ENCODE measurements at places on chromosomes 3 and 15.

GRCh38 chr3:109382588-109382987 lies 45.2 kb upstream of the DPPA4 start:
- DNase-seq = no peak

DNA sequence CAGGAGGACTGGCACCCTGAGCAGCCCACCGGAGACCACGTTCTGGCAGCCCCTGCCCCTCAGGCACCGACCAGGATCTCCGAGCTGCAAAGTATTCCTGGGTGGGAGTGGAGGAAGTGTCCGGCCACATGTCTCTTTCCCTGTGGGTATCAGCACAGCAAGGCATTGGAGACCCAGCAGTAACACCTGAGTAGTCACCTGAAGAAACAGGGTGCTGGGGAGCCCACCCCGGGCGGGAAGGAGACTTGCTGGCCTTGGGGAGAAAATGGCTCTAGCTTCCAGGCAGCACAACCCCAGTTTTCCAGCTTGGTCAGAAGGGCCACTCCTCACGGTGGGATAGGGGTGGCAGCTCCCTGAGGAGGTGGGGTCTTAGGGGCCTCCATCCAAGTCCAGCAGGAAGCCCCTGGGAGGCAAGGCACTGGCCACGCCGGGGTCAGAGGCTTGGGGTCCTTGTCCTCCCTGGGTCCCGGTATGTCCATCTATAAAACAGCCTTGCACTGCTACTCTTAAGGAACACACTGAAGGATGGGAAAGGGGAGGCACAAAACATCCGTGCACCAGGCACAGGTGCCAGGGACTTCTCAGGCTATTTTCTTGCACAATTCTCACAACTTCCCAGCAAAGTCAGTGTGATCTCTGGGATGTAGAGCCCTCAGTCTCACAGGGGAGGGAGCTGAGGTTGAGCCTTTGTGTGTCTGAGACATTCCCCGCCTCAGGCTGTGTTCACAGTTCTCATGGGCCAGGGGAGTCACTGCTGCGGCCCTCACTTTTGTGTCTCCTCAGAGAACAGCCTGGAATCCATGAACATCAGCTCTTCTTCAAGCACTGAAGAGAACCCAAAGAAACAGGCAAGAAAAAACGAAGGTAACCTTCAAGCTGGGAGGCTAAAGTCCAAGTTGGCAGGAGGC lies 11.9 kb downstream of the CFAP100 start:
- no peak for DNase-seq

GRCh38 chr3:143963946-143964345 lies 7.7 kb upstream of the DIPK2A start:
- DNase-seq = no peak

GRCh38 chr15:94704421-94704820 lies 473.1 kb downstream of the MCTP2 start:
- DNase-seq = no peak

DNA sequence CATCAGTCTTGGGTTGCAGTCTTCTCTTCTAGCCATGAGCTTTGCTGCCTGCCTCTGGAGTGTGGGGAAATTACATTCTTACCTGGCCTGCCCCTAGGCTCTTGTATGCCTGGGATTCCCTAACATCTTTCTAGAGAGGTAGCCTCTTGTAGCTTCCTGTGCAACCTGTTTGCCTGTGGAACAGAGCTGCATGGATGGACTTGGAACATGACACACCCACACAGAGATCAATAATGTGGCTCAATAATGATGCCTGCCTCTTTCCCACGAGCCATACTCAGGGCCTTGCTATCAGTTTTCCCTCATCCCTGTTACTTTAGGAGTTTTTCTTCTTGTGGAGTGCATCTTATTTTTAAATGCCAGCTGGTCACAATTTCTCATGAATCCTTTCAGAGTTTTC lies 11.4 kb downstream of the CHCHD6 start:
- DNase-seq = no peak

DNA sequence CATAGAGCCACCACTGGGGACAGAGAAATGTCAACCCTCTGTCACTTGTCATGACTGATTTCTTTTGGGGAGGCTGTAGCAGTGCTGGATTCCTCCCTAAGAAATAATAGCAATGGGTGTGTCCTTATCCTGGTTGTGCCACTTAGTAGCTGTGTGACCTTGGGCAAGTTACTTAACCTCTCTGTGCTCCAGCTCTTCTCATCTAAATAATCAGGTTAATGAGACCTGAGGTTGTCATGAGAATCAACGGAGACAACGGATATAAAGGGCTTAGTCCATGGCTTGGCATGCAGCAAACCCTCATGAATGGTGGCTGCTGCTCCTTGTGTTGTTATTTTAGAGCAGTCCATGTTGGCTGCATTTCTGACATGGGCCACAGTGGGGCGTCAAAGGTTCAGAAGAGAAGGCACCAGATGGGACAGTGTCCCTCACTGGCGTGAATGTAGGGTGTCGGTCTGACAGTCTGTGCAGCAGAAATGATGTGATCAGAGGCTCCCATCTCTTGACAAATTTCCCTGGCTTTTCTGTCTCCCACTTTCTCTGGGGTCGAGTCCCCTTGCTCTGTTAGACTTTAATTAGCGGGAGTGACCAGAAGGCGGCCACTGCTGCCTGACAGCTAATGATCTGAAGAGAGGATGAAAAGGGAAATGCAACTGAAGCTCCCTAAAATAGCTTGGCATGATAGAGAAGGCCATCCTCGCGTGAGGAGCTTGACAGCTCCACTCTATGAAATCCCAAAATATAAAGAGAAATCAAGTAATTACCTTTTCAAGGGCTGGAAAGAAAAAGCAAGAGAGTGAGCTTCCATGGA lies 209.4 kb downstream of the CADPS start:
- DNase-seq = peak; percentile 43

- DNase-seq = no peak
Measured at GRCh38 chr3:54549607-54550220, 378.1 kb downstream of the LRTM1 start.

DNA sequence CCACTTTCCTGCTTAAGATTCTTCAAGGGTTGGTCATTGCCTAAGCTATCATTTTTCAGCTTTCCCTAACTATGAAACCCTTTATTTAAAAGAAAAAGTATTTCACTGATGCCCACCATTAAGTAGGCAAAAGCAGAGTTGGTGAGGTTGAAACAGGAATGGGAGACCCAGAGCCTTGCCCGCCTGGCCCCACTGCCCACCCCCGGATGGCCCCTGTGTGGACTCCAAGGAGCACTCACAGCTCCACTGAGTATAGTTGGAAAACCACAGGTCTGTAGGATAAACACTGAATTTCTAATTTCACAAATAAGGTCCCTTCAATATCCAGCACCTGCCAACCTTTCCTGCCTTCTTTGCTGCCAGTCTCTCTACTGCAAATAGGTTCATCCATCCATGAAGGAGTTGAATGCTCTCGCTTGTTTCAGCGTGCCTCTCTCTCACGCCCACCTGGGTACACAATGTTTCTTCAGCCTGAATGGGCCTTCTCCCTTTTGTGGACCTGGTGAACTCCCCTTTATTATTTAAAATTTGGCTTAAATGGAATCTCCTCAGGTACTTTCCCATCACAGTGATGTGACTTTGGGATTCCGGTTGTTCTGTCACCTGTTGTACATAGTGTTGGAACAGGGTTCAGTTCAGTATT lies 8.7 kb upstream of the ACAP2 start:
- peak; percentile 80 for DNase-seq

DNA sequence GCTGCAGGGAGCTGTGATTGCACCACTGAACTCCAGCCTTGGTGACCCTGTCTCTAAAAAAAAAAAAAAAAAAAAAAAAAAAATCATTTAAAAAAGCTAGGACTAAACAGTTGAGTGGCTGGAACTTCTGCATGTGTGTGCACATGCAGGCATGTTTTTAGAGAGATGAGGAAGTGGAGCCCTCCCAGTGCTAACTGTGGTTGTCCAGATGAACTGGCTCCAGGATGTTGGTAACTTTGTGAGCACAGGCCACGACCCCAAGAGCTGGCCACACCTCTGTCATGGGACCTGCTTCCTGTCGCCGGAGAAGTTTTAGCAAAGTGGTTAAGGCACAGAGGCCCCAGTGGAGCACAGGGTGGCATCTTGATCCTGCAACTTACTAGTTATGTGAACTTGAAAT lies 27.0 kb downstream of the CHCHD6 start:
- DNase-seq = no peak

DNA sequence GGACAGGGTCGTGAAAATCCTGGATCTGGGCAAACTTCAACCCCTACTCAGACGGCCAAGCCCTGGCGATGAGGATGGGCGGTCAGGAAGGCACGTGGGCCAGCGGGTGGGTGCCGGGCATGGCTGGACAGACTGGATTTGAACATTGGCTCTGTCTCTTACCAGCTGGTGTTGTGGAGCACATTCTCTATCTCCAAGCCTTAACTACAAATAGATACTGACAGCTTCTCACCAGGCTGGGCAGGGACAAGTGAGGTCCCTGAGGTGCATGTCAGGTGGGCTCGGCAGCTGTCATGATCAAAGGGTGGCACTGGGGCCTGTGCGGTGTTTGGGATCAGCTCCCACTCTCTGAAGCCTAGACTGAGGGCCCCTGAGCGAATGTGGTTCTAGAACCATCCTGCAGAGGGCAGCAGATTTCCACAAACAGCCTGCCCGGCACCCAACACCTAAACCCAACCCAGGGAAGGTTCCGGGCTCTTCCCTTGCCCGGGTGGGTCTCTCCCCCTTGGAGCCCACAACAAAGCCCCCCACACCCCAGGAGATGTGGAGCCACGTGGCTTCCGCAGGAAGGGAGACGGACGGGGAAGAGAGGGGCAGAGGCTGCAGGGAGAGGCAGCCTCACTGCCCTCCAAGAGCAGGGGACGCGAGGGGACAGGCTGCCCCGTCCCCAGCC lies 58.4 kb downstream of the RGMA start:
- DNase-seq = peak; percentile 57

DNA sequence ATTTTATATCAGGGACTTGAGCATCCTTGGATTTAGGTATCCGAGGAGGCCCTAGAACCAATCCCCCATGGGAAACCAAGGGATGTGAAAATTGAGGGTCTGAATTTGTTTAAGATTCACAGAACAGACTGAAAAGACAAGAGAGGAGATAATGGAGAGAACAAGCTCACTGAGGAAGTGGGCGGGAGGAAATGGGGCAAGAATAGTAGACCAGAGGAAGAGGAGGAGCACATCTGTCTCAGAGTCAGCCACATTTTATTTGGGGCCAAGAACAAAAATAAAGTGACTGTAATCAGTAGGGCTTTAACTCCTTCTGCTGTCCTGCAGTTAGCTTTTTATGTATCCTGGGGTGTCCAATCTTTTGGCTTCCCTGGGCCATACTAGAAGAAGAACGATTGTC lies 63.8 kb downstream of the BLM start:
- DNase-seq = no peak

Data from NCI-H1436 (cell line).